Right cardiac atrium (tissue), 5 donors: ENCODE measurements at places on chromosomes 2 and 18.

GRCh38 chr2:158903711-158904405, 64.6 kb upstream of the TANC1 start:
- DNase-seq: no peak

DNA sequence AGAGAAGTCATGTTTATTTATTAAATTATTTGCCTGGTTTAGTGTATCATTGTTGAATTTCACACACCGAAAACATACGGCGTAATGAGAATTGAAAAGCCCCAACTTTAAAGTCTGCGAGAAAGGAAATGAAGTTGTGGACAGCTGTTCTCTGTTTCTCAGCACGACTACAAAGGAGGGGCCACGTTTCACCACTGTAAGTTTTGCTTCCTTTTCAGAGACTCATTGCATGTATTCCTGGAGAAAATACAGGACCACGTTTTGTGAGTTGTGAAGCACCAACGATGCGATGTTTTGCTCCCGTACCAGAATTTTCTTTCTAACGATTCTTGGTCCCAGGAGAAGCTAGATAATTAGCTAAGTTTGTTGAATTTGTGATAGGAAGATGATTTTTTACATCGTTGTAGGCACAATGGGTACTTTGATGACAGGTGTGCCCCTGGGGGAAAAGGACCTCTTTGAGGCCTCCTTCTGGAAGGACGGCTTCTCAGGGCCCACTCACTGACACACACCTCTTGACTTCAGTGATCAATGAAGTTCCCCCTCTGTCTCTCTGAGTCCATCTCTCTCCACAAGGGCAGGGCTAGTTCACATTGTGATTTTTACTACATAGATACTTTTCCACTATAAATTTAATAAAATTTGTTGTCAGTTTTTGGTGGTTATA, 23.7 kb upstream of the ACKR3 start:
- no peak for DNase-seq

- no peak for DNase-seq
Measured at GRCh38 chr2:151782378-151783132, 45.7 kb downstream of the ARL5A start.

DNA sequence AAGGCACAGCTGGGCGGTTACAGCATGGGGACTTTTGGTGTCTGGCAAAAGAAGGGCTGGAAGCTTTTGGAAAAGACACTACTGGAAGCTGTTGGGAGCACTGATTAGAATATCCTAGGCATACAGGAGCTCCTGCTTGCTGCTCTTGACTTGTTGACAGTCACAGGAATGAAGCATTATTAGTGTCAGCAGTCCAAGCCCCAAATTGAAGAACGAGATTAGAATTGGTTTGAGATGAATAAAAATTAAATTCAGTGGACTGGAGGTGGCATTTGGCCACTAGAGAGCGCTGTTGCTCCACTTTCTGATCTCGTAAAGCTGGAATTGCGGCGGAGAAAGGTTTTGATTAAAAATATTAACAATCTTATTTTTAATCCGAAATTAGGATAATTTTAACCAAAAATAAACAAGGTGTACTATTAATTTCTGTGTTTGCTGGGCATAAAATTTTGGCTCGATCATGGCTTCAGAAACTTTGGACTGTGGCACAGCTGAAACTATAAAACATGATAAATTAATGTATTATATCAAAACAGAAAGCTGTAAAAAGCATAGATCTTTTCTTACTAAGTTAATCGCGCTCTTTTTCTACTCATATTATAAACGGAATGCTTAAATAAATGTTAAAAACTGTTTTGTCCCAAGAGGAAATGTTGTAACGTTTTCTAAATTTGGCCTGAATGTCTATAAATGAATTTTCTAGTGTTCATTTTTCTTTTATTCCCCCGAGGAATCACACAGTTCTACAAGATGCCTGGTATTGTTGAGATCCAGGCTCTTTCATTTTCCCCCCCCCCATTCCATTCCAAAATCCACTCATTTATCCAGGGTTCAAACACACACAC, 2.4 kb upstream of the HOXD8 start:
- DNase-seq: peak; percentile 64

GRCh38 chr2:67877301-67877700, 185.5 kb downstream of the C1D start:
- DNase-seq: no peak

- no peak for DNase-seq
Measured at GRCh38 chr2:96804986-96805385, 11.1 kb upstream of the CNNM3 start.

DNA sequence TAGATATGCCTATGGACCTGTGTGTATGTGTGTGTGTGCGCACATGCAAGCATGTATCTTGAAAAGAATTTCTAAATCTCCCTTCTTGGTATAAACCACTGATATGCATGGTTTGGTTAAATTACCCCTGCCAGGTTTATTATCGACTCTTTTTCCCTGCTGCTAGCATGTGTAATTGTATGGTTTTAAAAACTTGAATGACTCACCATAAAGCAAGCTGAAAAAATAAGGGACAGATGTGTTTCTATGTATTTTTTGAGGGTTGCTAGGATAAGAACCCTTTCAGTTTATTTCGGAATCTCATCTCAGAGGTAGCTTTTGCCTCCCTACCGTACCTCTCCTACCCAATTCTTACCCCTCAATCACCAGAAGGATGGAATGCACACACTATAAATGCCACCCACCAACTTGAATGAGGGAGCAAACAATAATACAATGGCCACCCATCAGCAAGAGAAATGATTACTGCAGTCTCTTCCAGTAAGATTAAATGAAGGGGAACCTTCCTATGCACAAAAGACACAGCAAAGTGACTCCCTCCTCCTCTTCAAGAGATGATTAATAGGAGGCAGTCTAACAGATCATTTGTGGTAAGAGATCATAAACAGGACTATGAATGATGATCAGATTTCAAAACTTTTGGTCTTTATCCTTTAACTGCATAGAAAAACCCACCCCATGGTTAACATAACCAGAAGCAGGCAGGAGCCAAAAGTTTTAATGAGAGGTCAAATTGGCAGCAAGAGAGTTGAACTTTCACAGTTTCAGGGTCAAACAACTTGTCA, 357.2 kb downstream of the SATB2 start:
- no peak for DNase-seq

DNA sequence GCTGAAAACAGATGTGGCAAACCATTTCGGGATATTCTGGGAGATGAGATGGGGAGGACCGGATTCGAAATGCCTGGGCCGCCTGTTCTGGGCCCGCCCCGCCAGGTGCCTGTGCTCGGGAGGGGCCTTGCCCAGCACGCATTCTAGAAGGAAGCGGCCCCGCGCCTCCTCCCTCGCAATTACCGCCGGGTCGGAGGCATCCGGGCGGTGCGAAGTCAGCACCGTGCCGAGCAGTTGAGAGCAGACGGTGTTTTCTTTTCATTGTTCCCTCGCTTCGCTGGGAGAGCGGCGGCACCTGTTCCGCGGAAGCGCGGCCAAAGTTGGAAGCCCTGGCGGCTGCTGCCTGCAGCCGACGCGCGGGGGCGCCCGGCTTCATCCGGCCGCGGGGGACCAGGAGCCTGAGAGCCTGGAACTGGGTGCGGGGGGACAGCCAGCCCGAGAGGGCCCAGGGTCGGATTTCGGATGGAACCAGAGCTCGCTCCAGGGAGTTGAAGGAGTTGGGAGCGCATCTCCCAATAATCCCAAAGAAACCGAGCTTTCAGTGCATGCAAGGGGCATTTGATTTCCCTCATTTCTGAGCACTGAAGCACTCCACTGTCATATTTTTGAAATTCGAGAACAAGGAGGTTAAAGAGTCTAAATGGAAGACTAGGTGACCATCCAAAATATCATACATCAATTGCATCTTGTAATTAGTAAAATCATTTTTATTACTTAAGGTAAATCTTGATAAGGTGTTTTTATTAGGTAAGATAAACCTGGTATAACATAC, 241.8 kb upstream of the RAB12 start:
- peak; percentile 70 for DNase-seq
